ENCODE measurements at places on chromosomes 13 and 19.

GRCh38 chr19:50488389-50489194 is 11.9 kb upstream of the GARIN5A start:
- DNase-seq = no peak

DNA sequence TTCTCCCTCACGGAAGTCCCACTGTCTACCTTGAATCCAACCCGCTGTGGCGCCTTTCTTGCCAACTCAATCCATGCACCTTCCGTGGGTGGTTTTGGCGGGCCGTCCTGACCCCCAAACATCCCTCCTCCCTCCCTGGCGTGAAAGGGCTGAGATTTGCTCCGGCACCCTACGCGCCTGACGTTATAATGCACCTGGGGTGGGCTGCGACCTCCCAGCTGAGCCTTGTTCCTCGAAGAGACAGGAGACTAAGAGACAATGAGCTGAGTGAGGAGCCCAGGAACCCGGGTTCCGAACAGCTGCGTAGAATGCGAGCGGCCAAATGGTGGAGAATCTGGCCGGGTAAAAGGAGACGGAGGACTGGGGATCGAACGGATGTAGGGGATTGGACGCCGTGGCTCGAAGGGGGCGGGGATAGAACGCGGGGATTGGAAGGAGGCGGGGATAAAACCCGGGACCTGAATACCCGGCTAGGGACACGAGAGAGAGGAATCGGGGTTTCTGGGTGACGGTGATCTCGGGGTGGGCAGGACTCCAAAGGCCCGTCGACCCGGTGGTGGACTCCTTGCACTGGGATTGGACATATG is at the start of gene CPT1C:
Gene CPT1C, plus strand, starts transcription at position 461 of the 587 bp plus-strand sequence. CDS start 1,137 bp downstream, outside the sequence.
- no peak for DNase-seq

DNA sequence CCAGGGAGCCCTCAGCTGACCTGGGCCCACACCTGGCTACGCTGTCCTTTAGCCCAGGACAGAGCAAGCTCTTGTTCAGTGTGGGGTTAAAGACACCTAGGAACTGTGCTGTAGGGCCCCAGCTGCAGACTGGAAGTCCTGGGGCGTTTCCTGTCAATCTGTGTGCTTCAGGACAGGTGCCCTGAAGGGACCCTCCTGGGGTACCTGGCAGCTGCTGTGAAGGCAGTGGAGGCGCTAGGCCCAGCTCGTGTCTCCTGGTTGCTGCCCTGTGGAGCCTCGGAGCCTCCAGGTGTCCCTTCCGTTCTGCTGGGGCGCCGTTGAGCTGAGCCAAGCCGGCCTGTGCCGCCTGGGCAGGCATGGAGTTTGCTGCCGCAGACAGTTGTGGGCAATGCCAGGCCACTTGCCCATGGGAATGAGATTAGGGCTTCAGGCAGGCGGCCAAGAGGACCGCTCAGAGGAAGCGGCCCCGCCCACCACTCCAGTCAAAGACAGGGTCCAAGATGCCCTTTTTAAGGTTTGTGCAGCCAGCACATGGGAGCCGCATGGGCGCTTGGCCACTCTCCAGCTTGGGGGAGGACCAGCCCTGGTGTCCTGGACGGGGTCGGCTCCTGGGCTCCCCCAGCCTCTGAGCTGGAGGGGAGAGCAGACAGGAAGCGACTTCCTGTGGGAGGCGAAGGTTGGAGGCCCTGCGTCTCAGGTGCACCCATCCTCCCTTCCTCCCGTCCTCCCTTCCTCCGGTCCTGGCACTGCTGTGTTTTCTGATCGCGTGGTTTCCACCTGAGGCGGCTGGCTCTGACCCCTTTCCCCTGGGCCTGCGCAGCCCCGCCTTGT is 4.0 kb downstream of the PTBP1 start:
- DNase-seq = no peak

DNA sequence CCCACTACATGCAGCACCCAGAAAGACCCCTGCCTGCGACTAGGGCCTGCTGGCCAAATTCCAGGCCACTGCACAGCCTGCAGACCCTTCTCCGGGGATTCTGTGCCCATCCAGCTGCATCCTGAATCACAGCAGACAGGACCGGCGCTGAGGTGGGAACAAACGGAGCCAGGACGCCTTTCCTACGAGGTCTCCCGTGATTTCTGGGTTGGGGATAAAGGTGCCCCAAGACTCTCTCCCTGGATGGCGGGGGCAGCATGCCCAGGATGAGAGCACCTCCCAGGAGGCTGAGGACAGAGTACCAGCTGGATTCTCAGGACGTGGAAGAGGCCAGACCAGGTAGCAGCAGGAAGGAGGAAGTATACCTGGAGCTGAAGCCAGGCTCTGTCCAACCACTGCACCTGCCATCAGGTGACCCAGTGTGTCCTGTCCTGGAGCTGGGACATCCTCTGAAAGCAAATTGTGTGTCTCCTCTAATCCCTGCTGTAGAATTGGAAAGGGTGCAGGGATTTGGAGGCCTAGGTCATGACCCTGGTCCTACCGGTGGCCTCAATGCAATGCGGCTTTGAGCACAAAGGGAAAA is 3.4 kb upstream of the FUT5 start:
- DNase-seq = no peak

GRCh38 chr13:36915106-36915505 is 4.9 kb downstream of the SMAD9 start:
- no peak for DNase-seq

GRCh38 chr13:105735281-105735680 is 800.2 kb downstream of the EFNB2 start:
- DNase-seq = no peak

DNA sequence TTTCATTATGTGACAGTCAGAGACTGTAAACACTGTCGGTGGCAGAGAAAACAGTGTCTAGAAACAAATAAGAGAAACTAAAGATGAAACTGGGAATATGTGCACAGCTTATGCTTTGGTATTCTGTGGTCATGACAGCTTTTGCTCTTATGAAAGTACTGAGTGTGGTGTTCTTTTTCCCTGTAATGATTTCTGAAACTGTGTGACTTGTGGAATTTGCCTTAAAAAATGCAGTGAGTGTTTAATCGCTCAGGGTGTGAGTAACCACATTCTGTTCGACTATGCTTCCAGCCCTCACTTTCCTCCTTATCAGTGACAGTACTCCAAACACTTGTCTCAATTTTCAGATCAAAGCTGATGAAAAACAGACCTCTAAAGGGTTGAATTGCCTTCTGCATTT is 66.9 kb upstream of the DIAPH3 start:
- DNase-seq = no peak

DNA sequence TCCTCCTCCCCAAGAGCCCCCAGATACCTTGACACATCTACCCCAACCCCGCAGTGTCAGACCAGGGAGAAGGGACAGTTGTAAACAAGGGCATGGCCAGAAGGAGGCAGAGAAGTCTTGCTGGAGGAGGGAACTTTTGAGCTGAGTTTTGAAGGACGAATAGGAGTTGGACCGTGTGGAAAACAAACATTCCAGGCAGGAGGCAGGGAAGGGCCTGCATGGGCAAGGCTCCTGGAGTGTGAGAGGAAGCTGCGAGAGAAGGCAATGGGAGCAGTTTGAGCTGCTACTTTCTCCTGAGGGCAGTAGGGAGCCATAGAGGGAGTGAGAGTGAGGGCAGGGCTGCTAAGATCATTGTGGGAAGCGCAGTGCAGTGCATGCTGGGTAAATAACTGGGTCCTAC is 23.3 kb downstream of the IL12RB1 start:
- DNase-seq = no peak

GRCh38 chr19:19335408-19336158 is 15.0 kb downstream of the MAU2 start:
- DNase-seq = no peak

DNA sequence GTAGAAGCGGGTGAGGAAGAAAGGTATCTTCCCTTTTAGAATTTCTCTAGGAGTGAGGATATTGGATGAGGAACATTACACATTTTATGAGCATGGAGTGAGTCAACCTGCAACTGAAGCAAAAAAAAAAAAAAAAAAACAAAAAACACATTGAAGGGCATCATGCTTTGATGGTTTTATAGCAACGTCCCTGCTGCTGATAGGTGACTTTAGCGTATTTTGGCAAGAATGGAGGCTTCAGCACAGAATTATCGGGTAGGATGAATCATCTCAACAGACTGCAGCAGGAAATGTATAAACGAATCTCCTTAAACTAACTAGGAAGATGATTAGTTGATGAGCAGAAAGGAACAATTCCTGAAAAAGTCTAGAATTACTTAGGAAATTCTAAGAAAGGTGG is 1359.6 kb upstream of the ATXN8OS start:
- DNase-seq = no peak

- no peak for DNase-seq
These were observed 102.7 kb downstream of the OLFM4 start for GRCh38 chr13:53131361-53131760.

DNA sequence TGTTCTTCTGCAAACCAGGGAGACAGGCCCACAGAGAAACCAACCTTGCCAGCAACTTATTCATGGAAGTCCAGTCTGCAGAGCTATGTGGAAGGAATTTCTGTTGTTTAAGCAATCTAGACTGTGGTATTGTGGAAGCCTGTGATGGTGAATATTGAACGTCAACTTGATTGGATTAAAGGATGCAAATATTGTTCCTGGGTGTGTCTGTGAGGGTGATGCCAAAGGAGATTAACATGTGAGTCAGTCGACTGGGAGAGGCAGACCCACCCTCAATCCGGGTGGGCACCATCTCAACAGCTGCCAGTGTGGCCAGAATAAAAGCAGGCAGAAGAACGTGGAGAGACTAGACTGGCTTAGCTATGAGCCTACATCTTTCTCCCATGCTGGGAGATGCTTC is 606.0 kb downstream of the EFNB2 start:
- DNase-seq = no peak

GRCh38 chr13:20219577-20219976 is 12.5 kb downstream of the GJB6 start:
- DNase-seq = no peak

DNA sequence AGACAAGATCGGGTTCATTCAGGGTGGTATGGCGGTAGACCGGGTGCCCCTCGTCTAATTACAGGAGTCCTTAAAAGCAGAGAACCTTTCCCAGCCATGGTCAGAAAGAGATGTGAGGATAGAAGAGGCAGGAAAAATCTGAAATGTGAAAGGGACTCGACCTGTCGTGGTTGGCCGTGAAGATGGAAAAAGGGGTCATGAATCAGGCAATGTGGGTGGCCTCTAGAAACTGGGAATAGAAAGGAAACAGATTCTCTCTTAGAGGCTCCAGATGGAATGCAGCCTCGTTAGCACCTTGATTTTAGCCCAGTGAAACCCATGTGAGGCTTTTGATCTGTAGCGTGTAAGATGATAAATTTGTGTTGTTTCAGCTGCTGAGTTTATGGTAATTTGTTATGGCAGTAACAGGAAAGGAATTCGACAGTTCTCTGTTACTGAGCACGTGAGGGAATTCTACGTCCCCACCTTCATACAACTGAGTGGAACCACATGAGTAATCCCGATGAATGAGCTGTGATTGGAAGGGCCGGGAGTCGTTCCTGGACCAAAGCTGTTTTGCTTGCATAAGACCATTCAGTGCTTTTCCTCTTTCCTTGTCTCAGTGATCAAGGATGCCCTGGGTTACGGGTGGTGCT is 11.0 kb upstream of the CA11 start:
- no peak for DNase-seq

GRCh38 chr19:43934055-43934984 is 762 bp downstream of the ZNF45 start:
- no peak for DNase-seq

DNA sequence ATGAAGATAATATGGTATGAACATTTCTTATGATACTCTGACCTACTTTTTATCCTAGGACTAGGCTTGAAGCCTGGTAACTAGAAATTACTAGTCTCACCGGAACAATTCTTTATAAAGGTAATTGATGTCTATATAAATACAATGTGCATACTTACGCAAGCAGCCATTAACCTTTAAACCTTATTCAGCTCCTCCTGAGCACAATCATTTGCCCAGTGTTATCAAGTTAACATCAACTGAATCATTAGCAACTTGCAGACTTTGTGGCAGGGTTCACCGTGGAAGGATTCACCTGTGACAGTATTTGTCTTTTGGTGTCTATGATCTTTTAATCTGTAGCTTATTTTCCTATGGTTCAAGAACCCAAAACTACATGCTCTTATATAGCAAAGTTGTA is 508.6 kb upstream of the KLHL1 start:
- no peak for DNase-seq

GRCh38 chr13:113591750-113592149 is 7.2 kb downstream of the TFDP1 start:
- no peak for DNase-seq

- DNase-seq = no peak
These were observed 129.1 kb downstream of the URI1 start for GRCh38 chr19:30070968-30071632.

DNA sequence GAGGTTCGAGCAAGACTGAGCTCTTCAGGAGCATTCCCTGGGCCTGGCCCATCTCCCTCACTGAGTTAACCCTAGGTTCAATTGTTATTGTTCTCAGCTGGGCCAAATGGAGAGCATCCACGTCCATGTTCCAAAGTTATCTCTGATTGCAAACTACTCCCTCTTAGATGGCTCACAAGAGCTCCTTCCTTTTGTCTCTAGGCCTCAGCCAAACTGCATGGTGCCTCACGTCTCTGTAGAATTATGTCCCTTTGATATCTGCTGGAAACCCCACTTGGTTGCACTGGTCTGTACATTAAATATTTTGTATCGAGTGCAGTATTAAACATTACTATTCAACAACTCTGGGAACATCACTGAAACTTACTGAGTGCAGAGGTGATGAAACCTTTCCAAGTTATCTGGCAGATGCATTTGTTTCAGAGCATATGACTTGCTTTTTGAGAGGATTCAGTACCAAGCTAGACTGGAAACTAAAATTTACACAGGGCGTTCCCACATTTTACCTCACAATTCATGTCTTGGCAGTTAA is 38.1 kb downstream of the DOCK9 start:
- no peak for DNase-seq

DNA sequence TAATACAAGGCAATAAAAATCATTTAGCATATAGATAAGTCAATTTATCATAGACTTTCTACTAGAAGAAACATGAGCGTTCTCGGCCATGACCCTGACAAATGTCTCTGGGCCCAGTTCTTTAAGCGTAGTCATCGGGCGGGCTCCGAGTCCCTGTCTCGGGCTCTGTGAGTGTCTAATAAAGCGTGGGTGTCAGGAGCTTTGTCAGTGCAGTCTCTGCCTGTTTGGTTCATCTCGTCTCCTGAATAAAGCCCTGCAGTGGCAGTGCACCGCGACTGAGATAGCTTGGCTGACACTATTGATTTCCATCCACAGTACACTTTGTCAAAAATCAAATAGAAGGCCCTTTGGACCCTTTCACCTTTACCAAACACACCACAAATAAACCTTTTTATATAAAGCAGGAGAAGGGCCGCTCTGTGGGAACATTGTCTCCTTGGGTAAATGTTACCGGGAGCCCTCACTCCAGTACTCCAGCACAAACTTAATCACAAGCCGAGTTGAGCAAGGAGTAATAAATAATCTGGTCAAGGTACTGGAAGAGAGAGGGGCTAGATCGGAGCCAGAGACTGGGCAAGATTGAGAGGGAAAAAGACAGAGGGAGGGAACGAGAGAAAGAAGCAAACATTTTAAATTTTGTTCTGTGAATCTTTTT is 368.2 kb upstream of the TSHZ3 start:
- no peak for DNase-seq

- DNase-seq = no peak
These were observed 5.0 kb upstream of the BICRA start for GRCh38 chr19:47603706-47604565.

GRCh38 chr13:99265821-99266426 is 7.7 kb upstream of the GPR18 start:
- DNase-seq = no peak
